ENCODE measurements at places on chromosomes 3 and 15.

DNA sequence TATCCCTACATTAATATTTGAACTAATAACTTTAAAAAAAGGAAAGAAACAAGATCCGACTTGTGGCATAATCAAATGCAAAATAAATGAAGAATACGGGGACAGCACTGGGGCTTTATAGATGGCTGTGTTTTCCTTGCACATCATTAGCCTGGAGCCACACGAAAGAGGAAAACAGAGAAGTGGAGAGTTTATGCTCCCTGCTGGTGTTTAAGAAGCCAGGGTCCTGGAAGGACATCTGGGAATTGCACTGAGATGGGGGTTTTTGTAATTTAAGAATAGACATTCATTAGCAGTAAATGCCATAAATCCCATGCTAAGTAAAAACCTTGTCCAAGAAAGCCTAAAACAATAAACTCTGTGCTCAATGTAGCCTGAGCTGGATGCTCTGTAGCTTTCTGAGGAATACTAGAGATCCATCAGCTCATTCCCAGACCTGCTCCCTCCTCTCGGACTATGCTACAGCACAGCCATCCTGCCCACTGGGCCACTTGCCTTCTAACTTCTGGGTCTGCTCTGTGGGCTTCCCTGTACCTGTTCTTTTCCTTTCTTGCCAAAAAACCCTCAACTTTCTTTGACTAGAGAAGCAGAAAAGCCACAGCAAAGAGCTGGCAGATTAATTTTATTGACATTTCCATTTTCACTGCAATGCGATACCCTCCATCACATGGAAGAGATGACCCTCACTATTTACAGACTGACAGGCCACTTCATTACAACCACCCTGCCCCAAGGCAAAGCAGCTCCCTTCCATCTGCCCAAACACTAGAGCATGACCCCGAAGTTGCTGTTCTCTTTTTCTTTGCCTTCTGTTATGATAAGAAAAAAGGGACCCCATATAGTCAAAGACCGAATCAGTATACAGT is 62.3 kb downstream of the MEIS2 start:
- no peak for DNase-seq

- no peak for DNase-seq
Observed at GRCh38 chr3:193335031-193335430, 43.5 kb downstream of the ATP13A5 start.

- no peak for DNase-seq
Observed at GRCh38 chr3:44039006-44039405, 202.7 kb upstream of the TOPAZ1 start.

DNA sequence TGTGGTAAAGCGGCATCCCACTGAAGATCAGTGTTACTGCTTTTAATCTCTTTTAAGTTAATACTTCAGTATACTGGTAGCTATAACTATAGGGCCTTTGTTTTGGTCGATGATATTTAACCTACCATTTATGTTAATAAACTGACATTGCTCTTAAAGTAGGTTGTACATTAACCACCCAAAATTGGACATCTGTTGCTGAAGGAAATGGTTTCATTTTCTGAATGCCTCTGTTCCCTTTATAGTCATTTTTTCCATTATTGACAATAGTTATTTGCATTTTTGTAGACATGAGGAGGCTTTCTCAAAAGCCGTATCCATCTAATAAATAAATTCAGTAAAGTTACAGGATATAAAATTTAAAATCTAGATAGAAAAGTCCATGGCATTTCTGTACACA is 252.4 kb upstream of the UBE2E1 start:
- DNase-seq: no peak

DNA sequence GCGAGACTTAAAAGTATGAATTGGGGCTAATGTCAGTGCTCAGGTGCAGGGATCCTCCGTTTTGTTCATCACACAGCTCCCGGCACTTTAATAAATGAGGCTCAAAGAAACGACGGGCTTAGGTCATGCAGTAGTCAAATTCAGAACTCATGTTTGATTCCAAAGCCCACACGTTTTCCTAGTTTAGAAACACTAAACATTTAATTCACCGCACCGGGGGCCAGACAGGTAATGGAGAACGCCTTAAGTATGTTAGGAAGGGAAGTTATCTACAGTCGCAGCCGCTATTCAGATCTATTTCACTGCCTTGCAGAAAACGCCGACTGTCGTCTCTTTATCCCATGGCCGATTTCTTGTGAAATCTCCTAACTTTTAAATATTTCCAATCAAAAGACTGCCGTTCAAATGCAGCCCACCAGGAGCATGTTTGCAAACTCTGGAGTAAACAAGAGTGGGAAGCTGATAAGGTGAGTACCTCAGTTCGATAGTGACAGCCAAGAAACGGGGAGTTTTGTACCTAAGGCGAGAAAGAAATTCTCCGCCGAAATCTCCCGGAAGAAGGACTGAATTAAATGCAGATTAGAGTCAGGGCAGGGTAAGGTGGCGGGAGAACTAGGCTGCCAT is 569 bp downstream of the HIGD2B start:
- DNase-seq: no peak

GRCh38 chr15:32743411-32744140 is 25.8 kb downstream of the GREM1 start:
- DNase-seq: no peak

GRCh38 chr3:122676759-122677158 is 3.9 kb upstream of the PARP14 start:
- no peak for DNase-seq

GRCh38 chr15:35720019-35720418 is 174.1 kb upstream of the DPH6 start:
- DNase-seq: no peak

DNA sequence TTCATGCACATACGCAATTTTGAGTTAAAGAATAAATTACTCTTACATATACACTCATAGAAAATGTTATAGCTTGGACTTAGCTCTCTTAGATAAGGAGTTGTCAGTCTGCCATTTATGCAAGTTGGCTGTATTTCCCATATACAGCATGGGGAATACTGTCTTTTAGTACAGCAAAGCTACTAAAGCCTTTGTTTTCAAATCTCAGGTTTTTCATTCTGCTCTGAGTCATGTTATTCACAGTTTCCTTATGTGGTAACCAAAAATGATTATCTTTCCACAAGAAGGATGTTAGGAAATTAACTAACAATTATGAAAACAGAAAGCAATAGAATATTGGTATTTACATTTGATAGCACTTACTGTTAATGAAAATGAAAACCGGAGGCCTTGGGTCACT is 4.3 kb upstream of the TIPARP start:
- DNase-seq: no peak

DNA sequence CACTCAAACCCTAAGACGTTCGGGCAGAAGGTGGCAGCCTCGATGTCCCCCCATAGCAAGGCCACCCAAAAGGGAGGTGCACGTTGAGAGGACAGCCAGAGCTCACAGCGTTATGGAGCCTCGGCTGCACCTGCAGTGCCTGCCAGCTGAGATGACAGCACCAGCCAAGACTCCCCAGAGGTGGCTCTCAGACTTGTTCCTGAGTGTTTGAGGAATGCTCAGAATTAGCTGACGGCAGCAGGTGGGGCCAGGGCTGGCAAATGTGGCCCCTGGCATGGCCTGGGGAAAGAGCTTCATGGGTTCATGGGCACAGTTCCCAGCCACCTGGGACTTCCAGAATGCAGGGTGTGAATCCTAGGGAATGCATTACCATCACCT is 177.8 kb downstream of the KLF13 start:
- DNase-seq: no peak

DNA sequence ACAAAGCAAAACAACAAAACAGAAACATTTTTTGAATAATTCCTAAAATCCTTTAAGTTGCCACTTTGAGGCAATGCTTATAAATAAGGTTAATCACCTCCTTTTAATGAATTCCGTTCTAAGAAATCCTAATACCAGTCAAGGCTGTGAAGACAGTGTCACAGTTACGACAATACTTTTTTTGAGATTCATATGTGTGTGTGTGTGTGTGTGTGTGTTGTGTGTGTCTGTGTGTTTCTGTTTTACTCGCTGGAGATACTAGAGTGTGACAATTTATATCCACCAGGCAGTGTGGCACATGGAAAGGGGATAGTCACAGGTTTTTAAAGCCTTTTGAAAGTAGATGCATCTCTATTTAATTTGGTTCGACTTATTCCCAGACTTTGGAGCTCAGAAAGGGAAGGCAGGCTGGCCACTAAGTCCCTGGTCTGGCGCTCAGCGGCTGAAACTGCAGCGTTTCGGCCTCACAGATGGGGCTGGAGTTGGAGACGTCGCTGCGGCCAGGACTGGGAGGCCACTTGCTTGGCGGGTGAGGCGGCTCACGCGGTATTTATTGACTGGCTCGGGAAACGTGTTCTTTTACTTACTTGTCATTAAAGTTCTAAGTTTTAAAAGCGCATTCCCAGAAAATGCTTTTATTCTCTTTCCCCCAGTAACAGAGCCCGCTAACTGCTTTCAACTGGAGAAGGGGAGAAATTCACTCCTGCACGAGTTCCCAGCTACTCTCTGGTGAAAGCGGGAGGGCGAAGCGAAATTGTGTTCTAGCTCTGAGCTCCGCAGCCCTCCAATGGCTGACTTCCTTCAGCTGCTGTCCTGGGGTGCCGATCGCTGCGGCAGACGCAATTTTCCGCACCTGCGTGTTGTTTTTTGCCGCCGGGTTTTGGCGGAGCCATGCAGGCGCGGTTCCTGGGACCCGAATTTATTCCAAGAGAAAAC is 13.7 kb downstream of the ZIC1 start:
- DNase-seq: peak; percentile 55

- no peak for DNase-seq
Observed at GRCh38 chr3:195221015-195221853, 49.7 kb downstream of the XXYLT1 start.

GRCh38 chr3:138361561-138361971 is 13.2 kb downstream of the MRAS start:
- no peak for DNase-seq

DNA sequence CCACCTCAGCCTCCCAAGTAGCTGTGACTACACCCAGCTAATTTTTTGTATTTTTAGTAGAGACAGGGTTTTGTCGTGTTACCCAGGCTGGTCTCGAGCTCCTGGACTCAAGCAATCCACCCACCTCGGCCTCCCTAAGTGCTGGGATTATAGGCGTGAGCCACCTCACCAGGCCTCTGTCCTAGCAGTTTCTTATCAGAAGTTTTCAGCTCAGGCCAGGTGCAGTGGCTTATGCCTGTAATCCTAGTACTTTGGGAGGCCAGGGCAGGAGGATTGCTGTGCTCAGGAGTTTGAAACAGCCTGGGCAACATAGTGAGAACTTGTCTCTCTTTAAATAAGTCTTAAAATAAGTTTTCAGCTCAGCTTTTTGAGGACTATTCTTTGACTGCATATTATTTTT is 48.4 kb downstream of the SGO1 start:
- no peak for DNase-seq

- DNase-seq: no peak
Observed at GRCh38 chr3:104933972-104934371, 432.7 kb upstream of the ALCAM start.

DNA sequence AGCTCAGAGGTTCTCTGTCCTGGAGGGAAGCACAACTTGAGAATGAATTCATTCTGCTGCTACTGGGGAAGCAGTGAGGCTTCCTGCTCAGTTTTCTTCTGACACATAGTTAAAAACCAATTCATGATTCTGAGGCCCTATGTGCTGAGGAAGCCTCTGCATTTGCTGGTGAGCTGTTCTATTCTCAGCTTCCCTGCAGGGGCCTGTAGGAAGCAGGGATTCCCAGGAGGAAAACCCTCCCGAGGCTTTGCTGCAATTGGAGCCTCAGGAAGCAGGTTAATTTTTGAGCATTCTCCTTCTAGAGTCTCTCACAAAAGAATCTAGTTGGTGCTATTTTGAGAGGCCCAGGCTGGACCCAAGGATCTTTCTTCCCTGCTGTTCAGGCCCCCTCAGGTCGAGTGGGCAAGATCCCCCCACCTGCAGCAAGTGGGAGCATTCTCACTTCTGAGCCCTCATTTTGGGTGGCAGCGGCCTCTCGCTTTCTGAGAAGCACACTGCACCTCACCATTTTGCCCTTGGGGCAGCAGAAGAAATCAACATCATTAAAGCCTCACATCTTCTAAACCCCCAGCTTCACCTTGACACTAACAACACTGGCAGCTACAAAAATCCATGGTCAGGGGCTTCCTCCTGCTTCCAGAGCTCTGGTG is 197.5 kb upstream of the TSC22D2 start:
- DNase-seq: no peak

DNA sequence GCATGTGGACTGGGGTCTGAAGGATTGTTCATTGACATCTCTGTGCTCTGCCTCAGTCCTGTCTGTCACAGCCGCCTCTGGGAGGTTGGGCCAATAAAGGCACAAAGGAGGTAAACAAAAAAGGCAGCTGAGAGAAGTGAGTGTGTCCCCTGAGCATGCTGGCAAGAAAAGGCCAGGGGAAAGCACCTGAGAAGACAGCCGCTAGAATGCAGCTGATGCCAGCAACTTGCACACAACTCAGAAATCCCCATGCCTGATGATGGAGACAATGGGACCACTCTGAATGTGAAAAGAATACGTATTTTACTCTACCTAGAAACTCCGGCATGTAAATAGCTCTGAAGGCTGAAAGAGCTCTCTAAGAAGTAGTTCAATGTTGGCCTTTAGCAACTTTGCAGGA is 118.7 kb downstream of the KCNH8 start:
- no peak for DNase-seq
